ENCODE measurements at places on chromosomes 16 and 17.

GRCh38 chr17:82097184-82097918 lies 685 bp downstream of the FASN start:
- no peak for DNase-seq

GRCh38 chr16:129075-129474 lies 9.4 kb downstream of the NPRL3 start:
- no peak for DNase-seq

- DNase-seq = no peak
Observed at GRCh38 chr16:1491327-1491726, 1.8 kb upstream of the TELO2 start.

- no peak for DNase-seq
Observed at GRCh38 chr17:15662681-15663080, 21.4 kb downstream of the TRIM16 start.

- peak; percentile 81 for DNase-seq
Observed at GRCh38 chr17:27466743-27467375, 10.6 kb downstream of the KSR1 start.

GRCh38 chr16:454397-454940 lies 29.0 kb downstream of the RAB11FIP3 start:
- no peak for DNase-seq
